Mucosa of descending colon (tissue), 3 donors: ENCODE measurements at places on chromosomes 13 and 19. TPM values are rescaled to one million over a fixed set of nuclear protein-coding genes. Genes with fewer than 3 reads are reported as not detected.

GRCh38 chr13:79419365-79419764, 13.3 kb upstream of the RBM26 start:
- no peak for DNase-seq

GRCh38 chr13:45775401-45775963, 73.4 kb downstream of the CBY2 start:
- no peak for DNase-seq

- DNase-seq = no peak
Observed at GRCh38 chr19:46265217-46265828, 31.5 kb upstream of the HIF3A start.

DNA sequence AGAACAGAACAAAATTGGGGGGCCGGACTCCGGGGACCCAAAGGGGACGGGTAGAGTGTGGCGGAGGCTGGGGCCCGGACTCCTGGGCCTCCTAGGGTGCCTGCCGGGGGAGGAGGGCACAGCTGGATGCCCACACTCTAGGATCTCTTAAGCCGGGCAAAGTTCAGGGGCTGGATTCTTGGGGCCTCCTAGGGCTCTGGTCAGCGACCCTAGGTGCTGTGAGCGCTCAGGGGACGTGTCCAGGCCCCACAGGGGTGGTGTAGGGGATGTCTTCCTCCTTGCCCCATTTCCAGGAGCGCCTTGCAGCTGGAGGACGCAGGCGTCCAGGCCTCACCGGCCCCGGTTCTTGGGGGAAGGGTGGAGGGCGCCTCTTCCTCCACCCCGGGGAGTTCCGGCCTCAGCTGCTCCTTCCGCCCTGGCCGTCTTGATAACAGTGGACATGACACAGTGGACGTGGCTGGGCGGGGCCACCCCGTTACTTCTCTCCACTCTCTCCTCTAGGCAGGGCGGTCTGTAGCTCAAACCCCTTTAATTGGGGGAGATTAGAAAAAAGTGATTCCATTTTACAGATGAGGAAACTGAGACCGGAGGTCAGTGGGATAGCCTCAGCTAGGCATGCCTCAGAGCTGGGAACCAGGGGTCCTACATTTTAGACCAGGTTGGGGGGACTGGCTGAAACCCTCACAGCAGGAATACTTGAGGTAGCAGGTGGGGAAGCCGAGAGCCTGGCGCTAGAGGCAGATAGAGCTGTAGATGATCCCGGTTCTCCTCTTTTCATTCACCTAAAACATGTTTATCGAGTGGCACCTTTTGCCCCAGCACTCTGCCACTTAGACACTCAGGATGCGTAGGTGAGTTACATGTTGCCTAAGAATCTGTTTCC, 705 bp downstream of the STXBP2 start:
- peak; percentile 67 for DNase-seq

GRCh38 chr13:48500652-48501197, 32.2 kb downstream of the RCBTB2 start:
- no peak for DNase-seq

- no peak for DNase-seq
Observed at GRCh38 chr13:28056970-28057712, 43.2 kb downstream of the FLT3 start.

DNA sequence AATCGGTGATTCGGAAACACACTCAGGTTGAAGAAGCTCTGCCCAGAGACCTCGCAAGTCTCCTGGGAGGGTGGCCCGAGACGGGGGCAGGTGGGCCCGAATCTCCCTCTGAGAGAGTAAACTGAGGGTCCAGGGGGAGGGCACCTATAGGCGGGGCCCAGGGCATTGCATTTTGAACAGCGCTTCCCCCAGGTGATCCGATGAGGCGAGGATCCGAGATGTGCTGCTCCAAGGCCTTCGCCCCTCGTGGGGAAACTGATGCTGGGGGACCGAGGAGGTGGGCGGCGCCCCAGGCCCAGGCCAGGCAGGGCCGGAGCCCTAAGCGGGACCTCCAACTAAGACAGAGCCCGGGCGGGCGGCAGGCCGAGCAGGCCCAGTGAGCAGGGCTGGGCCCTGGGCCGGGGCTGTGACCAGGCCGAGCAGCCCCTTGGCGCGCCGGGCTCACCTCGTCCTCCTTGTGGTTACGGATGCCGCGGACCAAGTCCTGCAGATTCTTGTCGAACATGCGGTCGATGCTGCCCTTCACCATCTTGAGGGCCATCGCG, 500 bp downstream of the AP3D1 start:
- peak; percentile 70 for DNase-seq

GRCh38 chr13:33525763-33526162, 240.2 kb upstream of the STARD13 start:
- no peak for DNase-seq

- DNase-seq = no peak
Observed at GRCh38 chr19:45098521-45099466, 5.8 kb downstream of the PPP1R37 start.

DNA sequence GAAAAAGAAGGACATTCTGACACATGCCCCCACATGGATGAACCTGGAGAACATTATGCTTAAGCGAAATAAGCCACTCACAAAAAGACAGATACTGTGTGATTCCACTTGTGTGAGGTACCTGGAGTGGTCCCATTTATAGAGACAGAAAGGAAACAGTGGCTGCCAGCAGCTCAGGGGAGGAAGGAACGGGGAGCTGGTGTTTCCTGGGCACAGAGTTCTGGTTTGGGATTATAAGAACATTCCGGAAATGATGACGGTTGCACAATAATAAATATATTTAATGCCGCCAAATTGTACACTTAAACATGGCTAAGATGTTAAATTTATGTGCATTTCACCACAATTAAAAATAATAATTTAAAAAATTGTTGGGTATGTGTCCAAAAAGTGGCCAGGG, 33.0 kb downstream of the SERP2 start:
- DNase-seq = no peak

DNA sequence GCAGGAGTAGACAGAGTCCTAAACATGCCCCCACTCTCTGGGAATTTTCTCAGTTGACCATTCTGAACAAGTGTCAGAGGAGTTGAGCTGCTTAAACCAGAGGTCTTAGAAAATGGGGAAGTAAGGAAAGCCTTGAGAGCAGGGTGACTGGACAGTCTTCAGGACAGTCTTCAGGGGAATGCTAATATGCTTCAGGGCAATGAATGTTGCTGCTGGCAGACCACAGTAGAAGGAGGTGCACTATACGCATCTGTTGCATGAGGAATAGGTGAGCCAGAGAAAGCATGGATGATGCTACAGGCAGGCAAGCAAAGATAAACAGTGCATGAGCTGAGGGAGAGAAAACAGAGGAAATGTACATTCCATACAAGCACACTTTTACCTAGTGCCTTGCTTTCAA, 196.6 kb upstream of the GPR12 start:
- DNase-seq = no peak

DNA sequence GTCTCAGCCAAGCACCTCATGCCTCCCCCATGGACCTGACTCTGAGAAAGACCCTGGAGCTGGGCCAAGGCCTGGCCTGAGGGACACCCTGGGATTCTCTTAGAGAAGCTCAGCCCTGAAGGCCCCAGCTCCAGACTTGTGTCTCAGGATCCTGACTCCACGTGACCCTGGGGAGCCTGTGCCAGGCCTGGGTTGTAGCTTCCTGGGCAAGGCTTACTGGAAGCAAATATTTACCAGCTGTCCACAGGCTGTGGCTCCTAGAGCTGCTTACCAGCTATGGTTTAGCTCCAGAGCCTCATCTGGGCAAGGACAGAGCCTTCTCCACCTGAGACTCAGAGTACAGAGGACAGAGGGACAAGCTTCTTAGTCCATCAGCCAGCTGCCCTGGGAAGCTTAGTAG, 61.0 kb upstream of the CEACAM8 start:
- no peak for DNase-seq

CEACAM7 gene
- total RNA-seq = 2,117 TPM

DIAPH3 gene
- total RNA-seq = 3.1 TPM

SLC10A2 gene
- not detected for total RNA-seq

TUBB4A gene
- 14.6 TPM for total RNA-seq

BLOC1S3 gene
- 12.3 TPM for total RNA-seq
